Coronary artery (tissue), 2 donors: ENCODE measurements at places on chromosomes 16 and 17.

- no peak for DNase-seq
Measured at GRCh38 chr17:39082482-39082881, 69.0 kb downstream of the PLXDC1 start.

GRCh38 chr17:10290041-10290440, 82.8 kb downstream of the MYH13 start:
- DNase-seq, result no peak

- DNase-seq, result no peak
Measured at GRCh38 chr16:74029115-74029792, 267.4 kb upstream of the PSMD7 start.

GRCh38 chr17:38451030-38451839, 23.0 kb downstream of the ARHGAP23 start:
- DNase-seq, result no peak

DNA sequence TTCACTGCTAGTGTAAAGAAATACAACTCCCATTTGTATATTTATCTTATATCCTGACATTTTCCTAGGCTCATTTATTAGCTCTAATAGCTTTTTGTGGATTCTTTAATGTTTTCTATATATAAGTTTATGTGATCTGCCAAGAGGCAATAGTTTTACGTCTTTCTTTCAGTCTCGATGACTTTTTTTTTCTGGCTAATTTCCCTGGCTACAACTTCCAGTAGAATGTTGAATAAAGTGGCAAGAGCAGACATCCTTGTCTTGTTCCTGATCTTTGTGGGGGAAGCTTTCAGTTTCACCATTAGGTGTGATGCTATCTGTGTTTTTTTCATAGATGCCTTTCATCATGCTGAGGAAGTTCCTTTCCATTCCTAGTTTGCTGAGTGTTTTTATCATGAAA, 43.9 kb upstream of the ABCA3 start:
- DNase-seq, result no peak

GRCh38 chr17:71316176-71316897, 804.5 kb upstream of the SOX9 start:
- no peak for DNase-seq

DNA sequence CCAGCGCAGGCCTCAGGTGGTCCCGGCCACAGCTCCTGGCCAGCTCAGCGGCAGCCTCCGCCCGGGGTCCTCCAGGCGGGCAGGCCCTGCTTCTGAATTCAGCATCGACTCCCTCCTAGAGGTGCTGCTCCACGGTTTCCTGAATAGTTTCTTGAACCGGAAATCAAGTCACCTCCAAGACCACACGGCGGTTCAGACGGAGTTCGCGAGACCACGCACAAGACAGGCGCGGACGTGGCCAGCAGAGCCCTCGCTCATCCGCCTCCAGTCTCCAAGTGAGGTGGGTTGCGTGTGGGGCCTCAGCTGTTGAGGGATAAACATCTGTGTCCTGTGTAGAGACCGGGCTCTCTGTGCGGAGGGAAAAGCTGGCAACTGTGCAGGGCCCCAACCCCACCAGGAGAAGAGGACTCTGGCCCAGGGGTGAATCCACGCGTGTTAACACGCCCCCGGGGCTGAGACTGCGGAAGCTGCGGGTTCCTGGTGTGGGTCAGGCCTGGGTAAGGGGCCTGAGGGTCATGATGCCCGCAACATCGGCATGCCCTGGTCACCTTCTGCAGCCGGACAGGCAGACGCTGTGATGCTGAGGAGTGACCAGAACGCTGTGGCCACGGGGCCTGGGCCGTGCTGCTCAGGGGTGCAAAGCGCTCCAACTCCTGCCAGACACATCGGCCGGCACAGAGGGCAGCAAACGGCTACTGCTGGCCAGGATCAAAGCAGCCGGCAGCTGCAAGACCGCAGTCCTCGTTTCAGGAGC, 55.0 kb upstream of the METRNL start:
- peak; percentile 58 for DNase-seq

GRCh38 chr17:80455784-80456183, 20.6 kb downstream of the NPTX1 start:
- no peak for DNase-seq

DNA sequence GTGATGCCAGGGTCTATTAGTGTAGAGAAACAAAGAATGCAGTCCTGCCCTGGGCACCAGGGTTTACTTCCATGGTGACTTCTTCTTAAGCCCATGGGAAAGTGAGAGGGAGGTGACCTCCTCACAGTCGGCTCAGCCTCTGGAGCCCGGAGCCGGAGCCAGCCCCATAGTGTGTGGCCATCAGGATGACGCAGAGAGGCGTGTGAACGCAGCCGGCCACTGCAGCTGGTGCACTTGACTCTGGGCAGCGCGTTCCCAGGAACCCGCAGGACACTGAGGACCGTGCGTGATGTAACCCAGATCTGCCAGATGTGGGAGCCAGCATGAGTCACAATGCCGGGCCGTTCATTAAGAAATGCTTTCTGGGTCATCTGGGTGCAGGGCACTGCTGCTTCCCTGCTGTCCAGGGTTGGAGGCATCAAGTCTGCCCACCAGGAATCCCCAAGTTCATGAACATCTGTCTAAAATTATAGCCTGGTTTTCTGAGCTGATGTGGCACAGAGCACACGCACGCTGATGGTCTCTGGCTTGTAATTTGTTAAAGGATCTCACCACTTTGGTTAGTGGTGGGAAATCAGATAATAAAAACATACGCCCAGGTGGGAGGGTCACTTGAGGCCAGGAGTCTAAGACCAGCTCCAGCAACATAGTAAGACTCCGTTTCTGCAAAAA, 114.1 kb downstream of the PITPNC1 start:
- DNase-seq, result peak; percentile 92

DNA sequence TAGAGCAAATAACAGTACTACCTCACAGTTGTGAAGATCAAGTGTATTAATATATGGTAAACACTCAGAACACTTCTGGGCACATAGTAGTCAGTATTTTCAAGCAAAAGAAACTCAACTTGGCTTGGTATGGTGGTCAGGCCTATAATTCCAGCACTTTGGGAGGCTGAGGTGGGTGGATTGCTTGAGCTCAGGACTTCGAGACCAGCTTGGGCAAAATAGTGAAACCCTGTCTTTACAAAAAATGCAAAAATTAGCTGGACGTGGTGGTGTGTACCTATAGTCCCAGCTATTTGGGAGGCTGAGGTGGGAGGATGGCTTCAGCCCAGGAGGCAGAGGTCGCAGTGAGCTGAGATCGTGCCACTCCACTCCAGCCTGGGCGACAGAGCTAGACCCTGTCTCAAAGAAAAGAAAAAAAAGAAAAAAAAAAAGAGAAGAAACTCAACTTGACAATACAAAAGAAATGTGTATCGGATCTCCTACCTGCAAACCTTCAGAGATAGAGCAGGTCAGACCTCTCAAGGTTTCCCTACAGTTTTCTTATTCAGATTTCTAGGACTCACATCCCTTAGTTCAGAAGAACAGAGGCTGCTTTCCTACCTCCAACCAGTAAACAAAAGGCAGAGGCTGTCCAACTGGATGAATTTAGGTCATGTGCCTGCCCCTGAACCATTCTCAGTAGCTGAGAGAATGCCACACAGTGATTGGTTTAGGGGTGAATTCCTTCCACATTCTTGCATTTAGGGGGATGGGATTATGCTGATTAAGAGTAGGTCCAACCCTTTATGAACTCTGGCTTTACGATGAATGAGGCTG, 1.7 kb upstream of the KPNA2 start:
- DNase-seq, result no peak
